ENCODE measurements at places on chromosomes 3 and 15. TPM values are rescaled to one million over a fixed set of nuclear protein-coding genes. Genes with fewer than 3 reads are reported as not detected.

DNA sequence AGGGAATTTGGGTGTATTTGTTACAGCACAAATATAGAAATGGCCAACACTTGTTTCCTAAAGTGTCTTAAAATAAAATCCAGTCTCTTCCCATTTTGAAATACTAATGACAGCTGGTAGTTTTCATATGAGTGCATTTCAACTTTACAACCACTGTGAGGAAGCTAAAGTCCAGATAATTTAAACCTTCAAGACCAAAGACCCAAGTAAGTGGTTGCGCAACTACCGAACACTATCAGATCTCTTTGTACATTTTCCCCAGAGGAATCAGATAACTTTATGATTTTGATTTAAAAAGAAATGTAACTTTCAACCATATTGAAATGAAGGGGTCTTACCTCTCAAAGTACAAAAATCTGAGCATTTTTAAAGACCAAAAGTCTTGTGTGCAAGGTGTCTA, 14.3 kb downstream of the BCL2L10 start:
- no peak overlapping the region for H3K4me3 ChIP-seq
- no peaks in the 10 kb centered on the region for H3K36me3 ChIP-seq
- DNase-seq = no peak
- H3K27ac ChIP-seq = no peak overlapping the region

Gene MGLL
- polyA plus RNA-seq = 4.4 TPM

GRCh38 chr3:34534013-34534412, 735.6 kb downstream of the PDCD6IP start:
- H3K4me1 ChIP-seq = no peaks in the 10 kb centered on the region
- DNase-seq = no peak
- H3K27me3 ChIP-seq = no peaks in the 10 kb centered on the region

DNA sequence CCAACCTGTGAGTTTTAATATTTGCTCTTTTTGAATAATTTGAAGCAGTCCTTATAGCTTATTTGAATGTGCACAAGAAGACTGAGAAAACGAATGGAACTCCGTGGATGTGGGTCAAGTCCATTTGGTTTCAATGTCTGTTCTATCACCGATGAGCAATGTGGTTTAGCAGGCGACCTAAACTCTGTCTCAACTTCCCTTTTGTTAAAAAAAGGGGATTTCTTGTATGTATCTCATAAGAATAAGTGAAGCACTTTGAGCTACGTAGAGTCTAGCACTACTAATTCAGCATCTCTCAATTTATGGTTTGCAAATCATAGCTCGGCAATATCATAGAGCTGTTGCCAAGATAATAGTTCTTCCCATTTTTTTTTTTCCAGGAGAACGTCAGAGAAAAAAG, 4.6 kb upstream of the SKIL start:
- H3K27ac ChIP-seq = peak overlapping the region; percentile 39
- H3K4me1 ChIP-seq = peaks cover 25% of the 10 kb centered on the region
- H3K27me3 ChIP-seq = no peaks in the 10 kb centered on the region
- H3K36me3 ChIP-seq = no peaks in the 10 kb centered on the region
- peak; percentile 88 for DNase-seq
- H3K4me3 ChIP-seq = peak overlapping the region; percentile 4

DNA sequence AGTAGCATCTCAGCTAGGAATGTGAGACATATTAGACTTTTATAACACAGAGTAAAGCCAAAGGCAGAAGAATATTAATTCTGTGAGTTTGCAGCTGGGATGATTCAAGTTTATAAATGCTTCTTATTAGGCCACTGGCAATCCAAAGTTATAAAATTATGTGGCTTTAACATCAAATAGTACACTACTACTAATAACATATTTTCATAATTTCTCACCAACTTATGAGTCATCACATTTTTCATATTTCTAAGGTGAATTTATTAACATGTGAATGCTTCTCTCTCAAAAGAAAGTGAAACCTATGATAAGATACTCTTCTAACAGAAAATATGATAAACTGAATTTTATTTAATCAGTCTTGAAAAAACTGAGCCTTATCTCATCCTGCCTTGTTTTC, 1348.2 kb upstream of the ALCAM start:
- H3K27ac ChIP-seq = no peak overlapping the region
- no peak for DNase-seq
- no peaks in the 10 kb centered on the region for H3K4me1 ChIP-seq
- H3K4me3 ChIP-seq = no peak overlapping the region
- no peaks in the 10 kb centered on the region for H3K36me3 ChIP-seq

DNA sequence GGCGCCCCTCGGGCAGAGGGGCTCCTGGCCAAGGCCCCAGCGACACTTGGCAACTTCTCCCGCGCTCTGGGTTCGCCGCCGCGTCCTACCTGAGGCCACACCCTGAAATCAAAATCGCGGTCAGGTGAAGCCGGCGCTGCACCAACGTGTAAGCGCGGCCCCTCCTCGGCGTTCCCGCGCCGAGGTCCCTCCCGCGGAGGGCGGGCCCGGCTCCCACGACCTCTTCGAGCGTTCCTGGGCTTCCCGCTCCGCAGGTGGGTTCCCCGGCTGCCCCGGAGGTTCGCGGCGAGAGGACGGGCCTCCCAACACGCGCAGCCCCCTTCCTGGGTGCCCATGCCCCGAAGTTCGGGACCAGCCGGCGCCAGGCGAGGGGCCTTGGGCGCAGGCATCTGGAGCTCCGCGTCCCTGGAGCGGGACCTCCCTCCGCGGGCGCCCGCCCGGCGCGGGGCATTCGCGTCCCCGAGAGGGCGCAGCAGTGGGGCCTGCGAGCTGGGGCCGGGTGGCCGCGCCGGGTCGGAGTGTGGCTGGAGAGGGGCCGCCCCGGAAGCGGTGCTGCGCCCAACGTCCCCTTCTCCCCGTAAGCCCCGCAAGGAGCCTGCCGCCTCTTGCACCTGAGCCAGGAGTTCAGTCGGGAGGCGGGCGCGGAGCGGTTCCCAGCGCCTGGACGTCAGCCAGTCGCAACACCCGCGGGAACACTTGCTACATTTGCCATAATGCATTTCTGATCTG, 13.7 kb downstream of the PAK6 start:
- H3K27me3 ChIP-seq = peaks cover 21% of the 10 kb centered on the region
- H3K36me3 ChIP-seq = no peaks in the 10 kb centered on the region
- no peak overlapping the region for H3K27ac ChIP-seq
- peaks cover 15% of the 10 kb centered on the region for H3K4me1 ChIP-seq

DNA sequence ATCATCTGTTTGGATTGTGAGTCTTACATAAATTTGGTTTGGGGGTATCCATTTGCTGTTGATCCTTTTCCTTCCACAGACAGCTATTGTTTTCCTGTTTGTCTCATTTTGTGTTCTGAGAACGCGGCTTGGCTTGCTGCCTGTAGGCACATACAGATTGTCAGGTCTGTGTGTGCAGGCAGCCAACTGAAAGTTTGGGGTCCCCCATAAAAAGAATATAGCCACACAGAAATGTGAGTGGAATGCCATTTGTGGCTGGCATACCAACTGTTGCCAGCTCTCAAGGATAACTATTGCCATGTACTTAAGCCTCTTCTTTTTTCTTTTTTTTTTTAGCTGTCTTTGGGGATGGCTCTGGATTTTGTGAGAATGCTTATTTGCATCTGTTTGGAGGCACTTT, 1308.0 kb downstream of the ROBO1 start:
- H3K27me3 ChIP-seq = no peaks in the 10 kb centered on the region
- H3K36me3 ChIP-seq = no peaks in the 10 kb centered on the region
- no peak overlapping the region for H3K4me3 ChIP-seq
- no peak for DNase-seq
- H3K27ac ChIP-seq = no peak overlapping the region

Gene MUC20
- not detected for polyA plus RNA-seq

- no peak overlapping the region for H3K27ac ChIP-seq
- no peaks in the 10 kb centered on the region for H3K4me1 ChIP-seq
- no peaks in the 10 kb centered on the region for H3K27me3 ChIP-seq
- no peak overlapping the region for H3K4me3 ChIP-seq
Measured at GRCh38 chr3:25821746-25822573, 32.1 kb downstream of the OXSM start.

DNA sequence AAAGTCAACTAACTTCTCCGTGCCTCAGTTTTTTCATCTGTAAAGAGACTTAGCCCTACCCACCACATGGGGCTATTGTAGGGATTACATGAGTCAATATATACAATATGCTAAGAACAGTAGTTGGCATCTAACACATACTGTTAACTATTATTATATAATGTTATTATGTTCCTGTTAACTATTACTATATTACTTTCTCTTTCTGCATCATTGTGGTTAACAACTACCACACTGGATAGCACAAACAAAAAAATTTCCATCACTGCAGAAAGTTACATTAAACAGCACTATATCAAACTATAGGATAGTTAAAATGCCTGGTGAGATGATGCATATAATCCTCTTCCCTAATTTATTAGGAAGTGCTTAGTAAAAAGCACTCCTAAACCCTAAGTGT, 23.7 kb downstream of the STAG1 start:
- no peaks in the 10 kb centered on the region for H3K36me3 ChIP-seq
- no peak for DNase-seq
- H3K27me3 ChIP-seq = no peaks in the 10 kb centered on the region
- H3K4me3 ChIP-seq = no peak overlapping the region
- no peak overlapping the region for H3K27ac ChIP-seq

GRCh38 chr3:164320962-164321361, 757.3 kb downstream of the SI start:
- H3K27me3 ChIP-seq = no peaks in the 10 kb centered on the region
- H3K4me1 ChIP-seq = no peaks in the 10 kb centered on the region
- no peak for DNase-seq
- H3K27ac ChIP-seq = no peak overlapping the region

DNA sequence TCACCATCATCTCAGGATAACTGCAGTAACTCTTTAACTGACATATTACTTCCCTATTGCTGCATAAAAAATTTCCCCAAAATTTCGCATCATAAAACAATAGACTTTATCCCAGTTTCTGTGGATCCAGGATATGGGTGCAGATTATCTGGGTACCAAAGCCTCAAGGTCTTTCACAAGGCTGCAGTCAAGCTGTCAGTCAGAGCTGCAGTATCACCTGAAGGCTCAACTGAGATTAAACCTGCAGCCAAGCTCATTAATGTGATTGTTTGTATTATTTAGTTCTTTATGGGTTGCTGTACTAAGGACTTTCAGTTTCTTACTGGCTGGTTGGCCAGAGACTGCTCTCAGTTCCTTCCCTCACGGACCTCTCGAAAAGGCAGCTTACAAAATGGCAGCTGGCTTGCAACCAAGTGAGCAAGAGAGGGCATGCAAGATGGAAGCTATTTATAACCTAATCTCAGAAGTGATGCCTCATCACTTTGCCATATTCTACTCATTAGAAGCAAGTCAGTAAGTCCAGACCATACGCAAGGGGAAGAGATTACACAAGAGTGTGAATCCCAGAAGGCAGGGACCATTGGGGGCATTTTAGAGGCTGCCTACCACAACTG, 54.9 kb downstream of the DCUN1D1 start:
- no peaks in the 10 kb centered on the region for H3K27me3 ChIP-seq
- DNase-seq = peak; percentile 60
- H3K4me1 ChIP-seq = peaks cover 3% of the 10 kb centered on the region
- H3K36me3 ChIP-seq = peaks cover 16% of the 10 kb centered on the region
- no peak overlapping the region for H3K4me3 ChIP-seq

Gene BCL2A1
- 350 TPM for polyA plus RNA-seq

- no peak overlapping the region for H3K4me3 ChIP-seq
- DNase-seq = no peak
- no peaks in the 10 kb centered on the region for H3K27me3 ChIP-seq
- H3K36me3 ChIP-seq = no peaks in the 10 kb centered on the region
Measured at GRCh38 chr3:184284696-184285095, 8.9 kb downstream of the ECE2 start.

GRCh38 chr3:190595807-190596206, 81.9 kb downstream of the IL1RAP start:
- H3K4me3 ChIP-seq = no peak overlapping the region
- H3K36me3 ChIP-seq = no peaks in the 10 kb centered on the region
- H3K27ac ChIP-seq = no peak overlapping the region

GRCh38 chr15:65877749-65878148, 8.5 kb downstream of the RAB11A start:
- H3K27me3 ChIP-seq = no peaks in the 10 kb centered on the region
- H3K27ac ChIP-seq = no peak overlapping the region
- DNase-seq = no peak
- H3K36me3 ChIP-seq = peaks cover 69% of the 10 kb centered on the region
- H3K4me3 ChIP-seq = no peak overlapping the region

GRCh38 chr15:26455828-26456227, 317.0 kb downstream of the GABRB3 start:
- H3K4me1 ChIP-seq = no peaks in the 10 kb centered on the region
- H3K27ac ChIP-seq = no peak overlapping the region
- no peak overlapping the region for H3K4me3 ChIP-seq
- no peak for DNase-seq
- H3K27me3 ChIP-seq = no peaks in the 10 kb centered on the region

Measured in CD14-positive monocyte (primary cell).